ENCODE measurements at places on chromosomes 4 and X. TPM values are rescaled to one million over a fixed set of nuclear protein-coding genes. Genes with fewer than 3 reads are reported as not detected.

The SSX7 gene
- not detected for total RNA-seq

DNA sequence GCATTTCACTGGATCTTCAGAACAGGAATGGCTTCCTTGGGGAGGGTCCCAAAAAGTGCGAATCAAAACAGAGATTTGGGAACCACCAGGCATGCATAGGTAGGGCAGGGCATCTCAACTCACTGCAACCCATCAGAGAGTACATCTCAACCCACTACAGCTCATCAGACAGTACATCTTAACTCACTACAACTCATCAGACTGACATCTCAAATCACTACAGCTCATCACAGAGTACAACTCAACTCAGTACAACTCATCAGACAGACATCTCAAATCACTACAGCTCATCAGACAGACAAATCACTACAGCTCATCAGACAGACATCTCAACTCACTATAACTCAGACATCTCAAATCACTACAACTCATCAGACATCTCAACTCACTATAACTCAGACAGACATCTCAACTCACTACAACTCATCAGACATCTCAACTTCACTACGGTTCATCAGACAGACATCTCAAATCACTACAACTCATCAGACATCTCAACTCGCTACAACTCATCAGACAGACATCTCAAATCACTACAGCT lies 47.5 kb upstream of the CLDN34 start:
- no peak for DNase-seq

- DNase-seq = no peak
Measured at GRCh38 chrX:154300816-154301215, 5.2 kb downstream of the TKTL1 start.

The FAM13A gene
- total RNA-seq = 22.2 TPM

GRCh38 chrX:110316351-110317060 lies 1.4 kb downstream of the AMMECR1 start:
- DNase-seq = no peak

The GPM6B gene
- 0.75 TPM for total RNA-seq

The DGAT2L6 gene
- total RNA-seq = not detected

The SPANXD gene
- total RNA-seq = not detected

DNA sequence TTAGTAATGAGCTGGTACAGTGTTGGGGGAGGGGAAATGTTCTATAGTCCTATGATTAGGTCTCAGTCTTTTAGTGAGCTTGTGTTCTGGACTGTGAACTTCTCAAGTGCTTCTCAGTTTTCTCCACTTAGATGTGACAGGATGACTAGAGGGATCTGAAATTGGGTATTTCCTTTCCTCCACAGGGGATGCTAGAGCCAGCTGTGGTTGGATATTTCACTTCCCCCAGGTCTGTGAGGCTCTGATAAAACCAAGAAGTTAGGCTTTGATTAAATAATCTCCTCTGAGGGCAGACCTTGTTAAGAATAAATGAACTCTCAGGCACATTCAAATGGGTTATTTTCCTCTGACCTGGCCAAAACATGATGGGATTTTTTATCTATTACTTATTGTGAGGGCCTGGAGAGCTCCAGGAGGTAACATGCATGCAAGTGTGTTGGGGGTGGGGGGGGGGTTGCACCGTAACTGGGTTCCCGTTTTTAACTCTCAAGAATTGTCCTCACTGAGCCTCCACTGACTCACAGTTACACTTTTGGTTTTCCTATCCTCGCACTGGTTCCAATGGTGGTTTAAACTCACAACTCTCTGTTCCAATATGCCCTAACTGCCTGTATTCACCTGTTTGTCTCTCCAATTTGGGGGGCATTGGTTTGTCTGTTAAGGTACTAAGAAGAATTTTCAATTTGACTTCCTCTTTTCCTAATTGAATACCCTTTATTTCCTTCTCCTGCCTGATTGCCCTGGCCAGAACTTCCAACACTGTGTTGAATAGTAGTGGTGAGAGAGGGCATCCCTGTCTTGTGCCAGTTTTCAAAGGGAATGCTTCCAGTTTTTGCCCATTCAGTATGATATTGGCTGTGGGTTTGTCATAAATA lies 28.1 kb upstream of the GLRA3 start:
- no peak for DNase-seq

GRCh38 chr4:2619459-2619858 lies 83.0 kb downstream of the FAM193A start:
- no peak for DNase-seq

The NMU gene
- total RNA-seq = 4.9 TPM
